ENCODE measurements at places on chromosomes 1 and 21.

DNA sequence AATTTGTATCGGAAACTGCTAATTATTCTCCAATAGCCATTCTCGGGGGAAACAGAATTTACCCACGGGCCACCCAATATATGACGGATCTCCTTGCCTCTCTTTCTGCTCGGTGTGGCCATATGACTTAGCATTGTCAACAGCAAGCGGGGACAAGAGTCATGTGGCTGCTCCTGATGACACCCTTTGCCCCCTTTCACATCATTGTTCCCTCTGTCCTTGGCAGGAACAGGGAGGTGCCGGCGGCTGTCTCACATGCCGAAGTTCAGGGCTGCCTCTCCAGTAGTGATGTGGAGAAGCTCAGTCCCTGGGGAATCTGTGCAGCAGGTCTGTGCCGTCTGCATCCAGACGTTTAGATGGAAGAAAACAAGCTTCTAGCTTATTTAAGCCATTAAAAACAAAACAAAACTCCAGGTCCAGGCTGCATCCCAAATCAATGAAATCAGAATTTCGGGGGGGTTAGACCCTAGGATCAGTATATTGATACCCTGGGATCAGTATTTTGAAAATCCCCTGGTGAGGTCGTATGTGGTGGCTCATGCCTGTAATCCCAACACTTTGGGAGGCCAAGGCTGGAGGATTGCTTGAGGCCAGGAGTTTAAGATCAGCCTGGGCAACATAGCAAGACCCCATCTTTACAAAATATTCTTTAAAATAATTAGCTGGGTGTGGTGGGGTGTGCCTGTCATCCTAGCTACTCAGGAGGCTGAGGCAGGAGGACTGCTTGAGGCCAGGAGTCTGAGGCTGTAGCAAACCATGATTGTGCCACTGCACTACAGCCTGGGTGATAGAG, 10.8 kb downstream of the MYOM3 start:
- DNase-seq = no peak

DNA sequence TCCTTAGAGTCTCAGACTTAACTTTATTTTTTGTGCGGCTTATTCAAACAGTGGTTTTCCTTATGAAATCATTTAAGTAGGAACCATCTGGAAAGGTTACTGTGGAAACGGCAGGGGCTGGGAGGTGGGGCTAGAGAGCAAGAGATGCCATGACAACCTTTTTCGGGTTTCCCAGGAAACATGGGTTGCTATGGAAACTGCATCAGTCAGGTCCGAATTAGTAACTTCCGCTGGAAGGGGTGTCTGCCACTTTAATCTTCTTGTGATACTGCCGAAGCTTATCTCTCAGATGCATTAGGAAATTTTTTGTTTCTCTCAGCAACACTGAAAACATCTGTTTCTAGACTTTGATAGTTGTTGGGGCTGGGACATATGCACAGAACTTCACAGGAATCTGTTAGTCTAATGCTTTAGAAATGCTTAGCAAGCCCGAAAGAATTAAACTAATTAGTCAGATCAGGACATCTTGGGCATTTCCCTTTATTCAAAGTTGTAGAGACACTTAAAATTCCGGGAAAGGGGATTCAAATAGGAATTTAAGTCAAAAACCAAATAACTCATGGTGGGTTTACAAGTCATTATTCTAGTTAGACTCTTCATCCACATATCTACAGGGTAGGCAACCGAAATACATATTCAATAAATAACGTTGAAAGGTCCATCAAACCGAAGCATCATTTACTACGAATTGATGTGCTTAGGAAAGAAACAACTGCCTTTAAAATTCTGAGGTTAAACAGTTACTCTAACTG, 2.6 kb downstream of the KCNA3 start:
- no peak for DNase-seq

DNA sequence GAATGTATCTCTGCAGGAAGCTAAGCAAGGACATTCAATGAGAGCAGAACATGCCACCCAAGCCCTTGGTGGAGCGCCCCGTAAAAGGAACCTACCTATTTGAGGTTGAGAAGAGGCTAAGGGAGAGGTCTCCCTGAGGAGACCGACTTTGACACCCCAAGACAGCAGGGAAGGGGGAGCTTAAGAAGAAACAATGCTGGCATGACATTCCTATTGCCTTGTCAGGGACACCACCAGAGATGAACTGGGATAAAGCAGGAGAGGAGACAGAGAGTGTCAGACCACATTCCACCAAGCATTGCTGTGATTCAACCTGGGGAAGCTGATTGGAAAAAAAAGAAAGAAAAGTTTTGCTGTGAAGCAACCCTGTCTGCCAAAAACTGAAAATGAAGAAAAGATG, 13.3 kb upstream of the S100A2 start:
- DNase-seq = no peak

DNA sequence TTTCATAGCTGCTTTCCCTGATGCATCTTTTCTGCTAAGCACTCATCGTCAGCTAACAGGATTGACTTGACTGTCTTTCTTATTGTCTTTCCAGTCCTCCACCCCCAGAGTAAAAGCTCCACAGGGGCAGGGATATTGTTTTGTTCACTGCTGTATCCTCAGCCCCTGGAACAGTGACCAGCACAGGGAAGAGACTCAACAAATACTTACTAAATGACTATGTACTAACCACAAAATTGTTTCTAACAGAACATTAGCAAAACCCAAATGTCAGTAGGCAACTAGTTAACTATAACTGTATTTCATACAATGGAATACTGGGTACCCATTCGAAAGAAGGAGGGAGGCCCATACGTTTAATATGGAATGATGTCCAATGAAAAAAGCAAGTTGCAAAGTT, 53.0 kb downstream of the BCAR3 start:
- DNase-seq = no peak

- DNase-seq = no peak
These were observed 24.1 kb upstream of the ZSWIM5 start for GRCh38 chr1:45230537-45230936.

- no peak for DNase-seq
These were observed 172.8 kb downstream of the MATN1 start for GRCh38 chr1:30550365-30551220.

DNA sequence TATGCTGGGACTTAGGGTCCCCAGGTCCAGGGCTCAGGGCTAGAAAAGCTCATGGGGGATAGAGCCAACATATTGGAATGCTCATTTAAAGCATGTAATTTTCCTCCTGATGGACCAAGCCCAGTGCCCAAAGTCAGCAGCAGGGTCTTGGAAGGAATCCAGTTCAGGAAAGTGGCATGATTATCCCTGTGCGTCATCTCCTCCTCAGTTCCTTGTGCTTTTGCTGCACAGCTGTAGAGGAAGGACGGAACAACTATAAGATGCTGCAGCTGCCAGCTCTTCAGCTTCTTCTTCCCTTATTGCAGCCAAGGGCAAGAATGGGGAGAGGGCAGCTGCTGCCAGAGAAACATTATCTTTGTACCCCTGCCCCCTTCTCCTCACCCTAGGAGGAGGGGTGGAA, 58.4 kb downstream of the OVGP1 start:
- DNase-seq = no peak

DNA sequence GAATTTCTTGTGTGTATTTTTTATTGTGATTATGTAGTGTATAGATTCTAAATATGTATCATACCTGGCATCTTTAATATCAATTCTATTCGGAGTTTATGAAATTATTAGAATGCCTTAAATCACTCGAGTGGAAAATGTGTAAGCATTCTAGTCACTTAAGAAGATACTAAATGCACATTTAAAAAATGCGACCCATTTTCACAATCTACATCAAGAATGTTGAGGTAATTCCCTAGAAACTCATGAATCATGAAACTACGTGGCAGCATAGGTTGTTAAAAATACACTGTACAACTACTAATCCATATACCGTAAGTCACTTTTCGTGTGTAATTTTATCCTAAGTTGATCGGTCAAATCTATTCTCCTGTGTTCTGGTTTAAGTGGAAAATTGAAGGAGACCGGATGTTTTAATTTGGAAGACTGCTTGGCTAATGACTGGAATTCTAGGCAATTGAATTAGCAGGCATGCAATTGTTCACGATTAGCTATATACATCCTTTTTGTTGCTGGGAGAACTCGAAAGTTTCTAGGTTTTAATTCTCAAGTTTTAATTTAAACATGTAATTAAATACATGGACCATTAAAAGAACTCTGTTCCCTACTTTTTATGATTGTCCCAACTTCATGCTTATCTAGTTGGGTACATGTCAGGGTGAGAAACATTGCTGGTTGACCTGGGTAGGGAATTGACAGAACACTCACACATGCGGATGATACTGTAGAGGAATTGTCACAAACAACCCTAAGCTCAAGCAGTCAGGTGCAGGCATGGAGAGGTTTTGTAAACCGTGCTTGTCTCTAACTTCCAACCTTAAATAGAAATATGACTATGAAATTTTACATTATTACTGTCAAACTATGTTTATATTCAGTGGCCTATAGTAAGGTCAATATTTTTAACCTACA, 6.6 kb downstream of the ZBTB18 start:
- no peak for DNase-seq

GRCh38 chr1:185719021-185719420, 15.2 kb upstream of the HMCN1 start:
- no peak for DNase-seq

DNA sequence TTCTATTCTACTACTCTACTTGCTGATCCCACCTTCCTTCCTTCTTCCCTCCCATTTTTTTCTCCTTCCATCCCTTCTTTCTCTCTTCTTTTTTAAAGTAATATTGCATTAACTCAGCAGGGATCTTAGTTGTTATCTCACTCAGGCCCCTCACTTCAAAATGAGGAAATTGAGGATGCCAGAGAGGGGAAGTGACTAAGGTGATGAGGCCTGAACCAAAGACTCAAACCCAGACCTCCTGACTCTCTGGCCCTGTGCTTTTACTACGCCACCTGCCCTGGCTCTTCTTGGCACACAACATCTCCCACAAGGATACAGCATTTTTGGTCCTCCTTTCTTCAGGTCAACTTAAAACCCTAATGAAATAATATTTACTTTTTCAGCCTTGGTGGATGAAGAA, 151.7 kb upstream of the ZNF648 start:
- peak; percentile 26 for DNase-seq

DNA sequence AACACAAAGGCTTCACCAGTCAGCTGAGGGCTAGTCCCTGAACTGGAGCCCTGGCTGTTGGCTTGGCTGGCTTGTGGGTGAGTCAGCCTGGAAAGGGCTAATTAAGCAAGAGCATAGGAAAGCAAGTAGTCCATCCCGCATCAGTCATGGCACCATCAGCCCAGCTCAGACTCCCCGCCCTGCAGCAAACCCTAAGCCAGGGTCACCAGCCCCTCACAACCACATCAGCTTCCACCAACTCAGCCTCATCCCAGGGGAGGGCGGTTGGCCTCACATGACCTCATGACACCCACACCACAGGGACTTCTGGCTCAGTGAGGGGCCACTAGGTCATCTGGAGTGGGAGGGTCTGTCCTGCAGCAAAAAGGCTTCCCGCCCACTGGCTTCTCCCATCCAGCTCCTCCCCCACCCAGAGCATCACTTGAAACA, 7.0 kb upstream of the SPATC1L start:
- no peak for DNase-seq

- DNase-seq = no peak
These were observed 413.3 kb upstream of the ADGRL2 start for GRCh38 chr1:81387446-81387845.

GRCh38 chr1:224223819-224224714, 41.0 kb downstream of the DEGS1 start:
- DNase-seq = no peak

GRCh38 chr1:216700779-216701178, 22.4 kb downstream of the ESRRG start:
- DNase-seq = no peak

- no peak for DNase-seq
These were observed 102.0 kb upstream of the RUNX3 start for GRCh38 chr1:25031966-25032667.

DNA sequence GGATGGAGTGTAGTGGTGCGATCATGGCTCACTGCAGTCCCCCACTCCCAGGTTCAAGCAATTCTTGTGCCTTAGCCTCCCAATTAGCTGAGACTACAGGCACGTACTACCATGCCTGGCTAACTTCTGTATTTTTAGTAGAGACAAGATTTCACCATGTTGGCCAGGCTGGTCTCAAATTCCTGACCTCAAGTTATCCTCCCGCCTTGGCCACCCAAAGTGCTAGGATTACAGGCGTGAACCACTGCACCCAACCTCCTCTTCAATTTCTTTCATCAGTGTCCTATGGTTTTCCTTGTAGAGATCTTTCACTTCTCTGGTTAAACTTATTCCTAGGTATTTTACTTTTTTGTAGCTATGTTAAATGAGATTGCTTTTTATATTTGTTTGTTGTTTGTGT, 10.7 kb upstream of the MAST2 start:
- no peak for DNase-seq

- DNase-seq = peak; percentile 82
These were observed 992 bp upstream of the USP48 start for GRCh38 chr1:21783679-21784603.

DNA sequence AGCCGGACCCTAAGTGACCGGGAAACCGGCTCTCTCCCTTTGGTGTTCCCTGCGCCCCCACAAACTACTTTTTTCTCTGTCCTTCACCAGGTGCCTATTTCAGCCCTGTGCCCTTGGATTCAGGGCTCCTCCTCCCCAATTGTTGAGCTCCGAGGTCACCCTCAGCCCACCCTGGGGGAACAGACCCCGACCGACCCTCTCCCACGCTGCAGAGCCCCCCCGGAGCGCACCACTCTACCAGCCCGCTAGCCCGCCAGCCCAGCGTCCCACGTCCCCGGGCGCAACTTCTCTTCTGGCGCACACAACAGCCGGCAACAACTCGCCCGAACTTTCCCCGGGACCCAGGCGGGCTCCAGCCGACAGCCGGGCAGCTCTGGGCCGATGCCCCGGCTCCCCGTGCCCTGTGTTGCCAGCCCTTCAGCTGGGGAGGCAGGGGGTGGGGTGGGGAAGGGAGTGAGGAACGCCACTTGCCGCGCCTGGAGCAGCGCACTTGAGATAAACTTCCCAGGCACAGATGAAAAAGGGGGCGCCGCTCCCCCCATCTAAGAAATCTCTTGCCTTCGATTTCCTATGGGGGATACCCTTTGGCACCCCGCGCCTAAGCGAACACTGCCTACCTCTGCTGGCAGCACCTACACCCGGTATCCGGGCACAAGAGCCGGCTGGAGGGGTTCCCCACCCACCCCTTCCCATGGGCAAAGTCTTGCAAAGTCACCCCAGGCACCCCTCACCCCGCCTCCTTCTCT, 997 bp downstream of the CASZ1 start:
- DNase-seq = no peak

DNA sequence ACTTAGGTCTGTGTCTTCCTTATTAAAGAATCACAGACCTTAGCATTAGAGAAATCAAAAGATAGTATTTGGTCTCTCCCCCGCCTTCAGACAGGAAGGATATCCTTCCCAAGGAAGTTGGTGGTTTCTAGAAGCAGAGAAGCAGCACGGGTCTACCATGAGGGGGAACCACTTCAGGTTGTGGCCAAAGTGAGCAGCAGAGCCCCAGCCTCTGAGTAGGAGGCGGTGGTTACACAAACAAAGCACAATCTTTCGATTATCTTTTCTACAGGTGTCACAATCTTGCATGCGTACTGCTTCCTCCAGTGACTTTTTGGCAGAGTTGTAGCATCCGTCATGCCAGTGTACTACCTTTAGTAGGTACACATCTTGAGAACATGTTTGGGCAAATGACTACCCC, 8.8 kb downstream of the PGLYRP4 start:
- DNase-seq = no peak

Data from AML-193 (cell line).